Stimulated activated naive CD4-positive, alpha-beta T cell (primary cell): ENCODE measurements at places on chromosomes 2 and 18.

- DNase-seq: no peak
These were observed 50.8 kb downstream of the ATOH8 start for GRCh38 chr2:85804583-85804982.

- DNase-seq: no peak
These were observed 155.1 kb downstream of the SS18 start for GRCh38 chr18:25935356-25935755.

- DNase-seq: no peak
These were observed 14.2 kb downstream of the GALNT5 start for GRCh38 chr2:157271590-157272203.

DNA sequence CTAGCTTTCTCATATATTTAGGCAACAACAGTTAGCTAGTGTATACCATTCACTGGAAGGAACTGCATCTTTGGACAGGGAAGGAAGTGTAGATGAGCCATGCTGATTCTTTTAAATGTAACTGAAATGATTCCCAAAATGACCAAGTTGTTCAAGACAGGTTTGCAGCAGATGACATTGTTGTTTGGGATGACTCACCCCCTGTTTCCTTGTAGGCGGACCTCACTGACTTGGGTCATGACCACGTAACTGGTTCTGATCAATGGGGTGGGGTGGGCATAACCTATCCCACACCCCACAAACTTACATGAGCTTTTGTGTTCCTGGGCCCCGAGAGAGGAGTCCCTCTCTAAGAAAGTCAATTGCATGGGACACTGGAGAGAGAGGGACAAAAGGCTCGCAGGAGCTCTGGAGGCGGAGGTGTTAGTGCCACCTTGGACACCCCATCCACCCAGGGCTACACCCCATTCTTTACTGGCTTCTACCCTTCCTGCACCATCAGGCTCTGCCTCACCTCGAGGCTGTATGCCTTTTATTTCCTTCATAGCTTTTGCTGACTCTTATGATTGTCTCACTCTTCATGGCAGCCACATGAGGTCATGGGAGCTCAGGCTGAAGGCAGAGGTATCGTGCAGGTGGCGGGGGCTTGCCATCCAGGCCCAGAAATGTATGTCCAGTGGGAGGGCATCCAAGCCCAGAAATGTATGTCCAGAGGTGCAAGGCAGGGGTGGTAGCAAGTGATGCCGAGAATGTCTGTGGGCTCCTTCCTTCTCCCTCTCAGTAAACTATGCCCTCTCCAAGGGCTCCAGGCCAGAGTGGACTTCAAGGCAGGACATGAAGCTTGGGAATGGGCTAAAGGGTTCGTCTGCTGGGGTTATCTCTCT, 108.0 kb downstream of the TWIST2 start:
- DNase-seq: no peak

DNA sequence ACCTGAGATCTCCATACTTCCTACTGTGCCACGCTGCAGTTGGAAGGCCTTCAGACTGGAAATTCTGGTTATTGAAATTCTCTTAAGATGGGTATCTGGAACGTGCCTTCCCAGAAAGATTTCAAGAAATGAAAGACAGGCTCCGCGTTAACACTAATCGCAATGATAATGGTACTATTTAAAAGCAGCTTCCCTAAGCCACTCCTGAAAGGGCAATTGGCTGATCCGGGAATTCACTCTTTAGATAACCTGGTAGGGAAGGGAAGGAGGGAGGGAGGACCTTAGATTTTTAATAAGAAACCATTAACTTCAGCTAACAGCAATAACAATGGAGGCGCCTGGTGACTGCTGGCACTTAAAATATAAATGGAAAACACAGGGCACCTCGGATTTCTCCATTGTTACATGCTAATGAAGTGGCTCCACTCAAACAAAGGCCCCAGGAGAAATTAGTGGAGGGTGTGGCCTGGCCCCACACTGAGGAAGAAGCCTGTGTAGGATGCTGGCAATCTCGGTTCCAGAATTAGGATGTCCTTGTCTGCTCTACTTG, 22.5 kb upstream of the MTA3 start:
- DNase-seq: no peak

DNA sequence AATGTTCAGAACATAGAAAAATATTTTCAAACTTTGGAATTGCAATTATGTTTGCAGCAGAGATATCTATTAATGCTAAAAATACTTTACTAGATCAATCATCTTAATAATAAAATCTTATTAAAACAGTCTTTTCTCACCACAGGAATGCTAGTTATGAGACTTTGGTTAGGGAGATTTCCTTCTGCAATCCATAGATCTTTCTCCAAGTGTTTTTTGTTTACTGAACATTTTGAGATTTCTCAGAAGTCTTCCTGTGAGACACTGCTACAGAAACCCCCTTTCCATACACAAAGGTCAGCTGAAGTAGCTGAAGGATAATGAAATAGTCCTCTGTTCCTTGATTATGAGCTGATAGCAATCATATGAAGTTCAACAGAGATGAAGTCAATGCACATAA, 59.4 kb upstream of the RAPH1 start:
- DNase-seq: no peak
